ENCODE measurements at places on chromosomes 3 and 15.
A peak's percentile ranks its signal among the peaks of the same experiment; 100 is the strongest.

- DNase-seq: no peak
These were observed 16.1 kb upstream of the AHSG start for GRCh38 chr3:186596568-186597287.

- DNase-seq: no peak
These were observed 5.1 kb upstream of the DNAH1 start for GRCh38 chr3:52310861-52311575.

GRCh38 chr3:147422601-147423536, 13.7 kb downstream of the ZIC1 start:
- no peak for DNase-seq

DNA sequence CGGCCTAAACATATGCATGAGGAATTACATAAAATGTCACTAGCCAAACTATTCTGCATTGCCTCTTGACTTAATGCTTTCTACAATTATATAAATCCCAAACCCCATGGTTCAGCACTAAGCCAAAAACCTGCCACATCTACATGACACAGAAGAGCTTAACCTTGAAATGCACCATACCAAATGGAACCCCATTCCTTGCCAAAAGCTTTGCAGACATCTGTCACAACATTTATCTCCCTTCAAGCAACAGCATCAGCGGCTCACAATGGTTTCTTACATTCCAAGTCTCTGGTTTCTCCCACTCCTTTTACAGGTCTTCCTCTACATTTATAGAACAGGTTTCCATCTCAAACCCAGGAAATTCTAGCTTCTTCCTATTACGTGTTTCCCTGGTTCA, 58.4 kb upstream of the GYG1 start:
- no peak for DNase-seq

- no peak for DNase-seq
These were observed 204.2 kb upstream of the IGF1R start for GRCh38 chr15:98444138-98444537.

- DNase-seq: no peak
These were observed 77.4 kb upstream of the SEC13 start for GRCh38 chr3:10398341-10398740.

DNA sequence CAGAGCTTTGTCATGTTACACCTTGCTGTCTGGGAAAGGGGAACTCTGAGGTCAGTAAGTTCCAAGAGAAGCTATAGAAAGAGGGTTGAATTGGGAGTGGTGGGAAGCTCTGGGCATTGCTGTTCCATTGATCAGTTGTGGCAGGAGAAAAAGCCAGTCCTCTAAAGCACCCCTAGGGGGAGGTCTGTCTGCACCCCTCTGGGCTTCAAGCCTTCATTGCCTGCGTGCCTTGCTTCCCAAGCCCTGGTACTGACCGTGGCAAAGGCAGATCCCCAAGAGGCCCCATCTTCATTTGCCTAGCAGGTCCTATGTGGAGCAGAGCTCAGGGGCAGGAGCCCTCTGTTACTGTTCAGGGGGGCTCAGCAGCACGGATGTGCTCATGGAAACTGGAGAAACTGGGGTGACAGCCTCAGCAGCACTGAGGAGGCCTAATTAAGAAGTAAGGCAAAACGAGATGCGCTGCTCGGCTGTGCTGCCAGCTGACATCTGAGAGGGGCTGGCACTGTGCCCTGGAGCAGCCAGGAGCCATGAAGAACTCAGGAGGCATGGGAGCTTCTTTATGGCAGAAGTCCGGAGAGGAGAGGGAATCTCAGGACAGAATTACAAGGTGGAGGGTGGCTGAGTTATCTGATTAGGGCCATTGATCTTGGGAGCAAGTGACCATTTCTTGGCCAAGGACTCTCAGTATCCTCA, 270.9 kb downstream of the RPLP1 start:
- no peak for DNase-seq

DNA sequence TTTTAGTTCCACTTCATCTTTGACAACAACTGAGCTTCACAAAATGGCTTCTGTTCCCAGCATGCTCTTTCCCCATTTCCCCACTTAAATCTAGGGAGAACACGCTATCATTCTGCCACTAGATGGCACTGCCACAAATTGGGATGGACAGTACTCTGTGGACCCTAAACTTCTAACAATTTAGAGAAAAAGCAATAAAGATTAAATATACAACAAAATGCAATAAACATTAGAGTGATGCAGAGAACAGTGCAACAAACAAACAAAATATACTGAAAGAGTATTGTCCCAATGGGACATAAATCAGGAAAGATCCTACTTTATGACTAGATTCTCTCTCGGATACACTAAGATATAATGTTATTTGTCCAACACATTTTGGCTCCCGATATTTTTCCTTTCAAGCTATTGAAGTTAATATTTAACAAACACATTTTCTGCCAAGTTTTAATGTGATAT, 169.7 kb upstream of the TMCO5A start:
- no peak for DNase-seq

- DNase-seq: peak; percentile 95
These were observed 32.7 kb downstream of the STARD9 start for GRCh38 chr15:42608110-42608531.

GRCh38 chr3:41053220-41053619, 146.1 kb upstream of the CTNNB1 start:
- DNase-seq: no peak

- DNase-seq: no peak
These were observed 97.6 kb downstream of the MEX3B start for GRCh38 chr15:81948222-81948621.

DNA sequence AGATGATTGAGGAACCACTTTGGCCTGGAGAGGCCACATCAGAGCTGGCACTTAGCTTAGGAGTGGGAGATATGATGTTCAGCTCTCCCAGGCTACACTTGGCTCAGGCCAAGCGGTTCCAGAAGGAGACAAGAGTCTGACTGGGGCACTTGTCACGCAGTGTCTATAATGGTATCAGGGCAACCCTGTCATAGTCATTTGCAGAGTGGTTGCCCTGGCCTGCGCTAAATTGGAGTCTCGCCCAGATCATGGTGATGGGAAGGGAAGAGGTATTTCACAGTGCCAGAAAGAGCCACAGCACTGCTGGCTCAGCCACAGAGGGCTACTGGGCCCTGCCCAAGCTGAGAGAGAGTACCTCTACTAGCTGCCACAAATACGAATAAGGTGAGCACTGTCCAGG, 186.9 kb upstream of the CRBN start:
- no peak for DNase-seq

GRCh38 chr15:61809216-61809615, 251.0 kb downstream of the VPS13C start:
- DNase-seq: no peak

DNA sequence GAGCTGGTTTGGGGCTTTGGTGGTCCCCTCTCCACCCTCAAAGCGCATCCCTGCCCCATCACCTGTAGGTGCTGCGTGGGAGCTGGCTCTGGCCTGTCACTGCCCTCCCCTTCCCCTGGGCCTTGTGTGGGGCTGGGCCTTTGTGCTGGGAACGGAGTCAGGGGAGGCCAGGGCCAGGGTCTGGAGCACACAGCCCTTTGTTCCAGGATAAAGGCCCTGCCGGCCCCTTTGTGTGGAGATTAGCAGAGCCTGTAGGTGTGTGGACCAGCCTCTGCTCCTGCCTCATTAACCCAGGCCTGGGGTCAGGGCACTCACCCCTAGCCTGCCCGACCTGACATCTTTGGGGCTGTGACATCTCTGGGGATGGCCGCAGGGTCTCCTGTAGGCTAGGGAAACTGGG, 8.9 kb downstream of the EPHB3 start:
- no peak for DNase-seq

- DNase-seq: no peak
These were observed 31.6 kb upstream of the PDZRN3 start for GRCh38 chr3:73656241-73656890.

- peak; percentile 9 for DNase-seq
These were observed 5.7 kb downstream of the CHST13 start for GRCh38 chr3:126529585-126530170.
